MCF 10A (cell line): ENCODE measurements at places on chromosomes 3 and 15. TPM values are rescaled to one million over a fixed set of nuclear protein-coding genes. Genes with fewer than 3 reads are reported as not detected.

The PPM1M gene
- 10.4 and 14.0 TPM in 2 replicates for total RNA-seq

The SEMA3F gene
- total RNA-seq = 34.6 and 51.5 TPM in 2 replicates

The TMEM158 gene
- total RNA-seq = 1.4 and 1.9 TPM in 2 replicates

The PLCH1 gene
- total RNA-seq = 0.10 and 0.12 TPM in 2 replicates

The ZMYND10 gene
- 0.68 and 1.0 TPM in 2 replicates for total RNA-seq

The NME9 gene
- not detected in 2 replicates for total RNA-seq

The TGM5 gene
- 0.12 TPM in 1 of 2 replicates, not detected in the other for total RNA-seq

The CPNE9 gene
- total RNA-seq = not detected in 2 replicates

The EHD4 gene
- total RNA-seq = 24.2 and 27.1 TPM in 2 replicates

The LEKR1 gene
- 1.3 and 2.2 TPM in 2 replicates for total RNA-seq

The TEX55 gene
- total RNA-seq = not detected in 2 replicates

The PLSCR4 gene
- total RNA-seq = 2.5 and 4.4 TPM in 2 replicates

The HLTF gene
- 21.9 TPM in 2 replicates for total RNA-seq

The NPAP1 gene
- total RNA-seq = not detected in 2 replicates

The PROK2 gene
- total RNA-seq = not detected in 2 replicates

The KIF7 gene
- total RNA-seq = 2.7 and 3.1 TPM in 2 replicates

The PCOLCE2 gene
- 3.2 and 3.4 TPM in 2 replicates for total RNA-seq

The SYNM gene
- 0.12 TPM in 2 replicates for total RNA-seq

The GLT8D1 gene
- 42.2 and 48.1 TPM in 2 replicates for total RNA-seq

The RPL4 gene
- 5,336 and 5,631 TPM in 2 replicates for total RNA-seq

The MINAR1 gene
- 0.47 and 0.49 TPM in 2 replicates for total RNA-seq

The CPA3 gene
- total RNA-seq = not detected in 2 replicates

The GSK3B gene
- total RNA-seq = 71.5 and 73.6 TPM in 2 replicates

The TMOD3 gene
- total RNA-seq = 93.5 and 94.6 TPM in 2 replicates

The CRABP1 gene
- total RNA-seq = not detected in 2 replicates

The CYFIP1 gene
- 85.7 and 99.1 TPM in 2 replicates for total RNA-seq

The MUC4 gene
- total RNA-seq = not detected in 2 replicates

The ZNF774 gene
- 2.6 and 4.8 TPM in 2 replicates for total RNA-seq

The STOML1 gene
- 12.0 and 17.6 TPM in 2 replicates for total RNA-seq

The GOLGA6L1 gene
- not detected in 2 replicates for total RNA-seq

The DUOXA2 gene
- not detected in 2 replicates for total RNA-seq

The AADACL2 gene
- total RNA-seq = not detected in 2 replicates

The LRRC31 gene
- total RNA-seq = not detected in 2 replicates

The CLDN18 gene
- not detected in 2 replicates for total RNA-seq

The ELL3 gene
- total RNA-seq = 0.61 and 0.86 TPM in 2 replicates

The MEX3B gene
- 4.6 and 5.3 TPM in 2 replicates for total RNA-seq

The BTLA gene
- not detected in 2 replicates for total RNA-seq

The WDR73 gene
- 40.9 and 42.1 TPM in 2 replicates for total RNA-seq

The PPP4R2 gene
- 86.3 and 105 TPM in 2 replicates for total RNA-seq

The CATSPER2 gene
- total RNA-seq = 7.0 and 7.5 TPM in 2 replicates

The MNS1 gene
- total RNA-seq = 1.5 TPM in 2 replicates

The ARHGEF26 gene
- total RNA-seq = 0.29 and 0.63 TPM in 2 replicates

The PFKFB4 gene
- 3.4 and 4.6 TPM in 2 replicates for total RNA-seq

The ADGRG7 gene
- total RNA-seq = not detected in 2 replicates

The SLC9A9 gene
- total RNA-seq = 2.0 and 2.2 TPM in 2 replicates

The CSPG4 gene
- 0.05 and 0.21 TPM in 2 replicates for total RNA-seq

The TP63 gene
- total RNA-seq = 26.5 and 41.9 TPM in 2 replicates

The PCNP gene
- 229 and 292 TPM in 2 replicates for total RNA-seq

The CLDN1 gene
- 197 and 263 TPM in 2 replicates for total RNA-seq

The OR5H1 gene
- not detected in 2 replicates for total RNA-seq

The XCR1 gene
- not detected in 2 replicates for total RNA-seq

The PRSS50 gene
- not detected in 2 replicates for total RNA-seq

The RLBP1 gene
- total RNA-seq = not detected in 2 replicates

The GASK1A gene
- total RNA-seq = not detected in 2 replicates

The PRICKLE2 gene
- total RNA-seq = 9.6 and 11.4 TPM in 2 replicates

The NTRK3 gene
- not detected in 2 replicates for total RNA-seq

The XPC gene
- total RNA-seq = 73.3 and 83.6 TPM in 2 replicates

The CHST2 gene
- 2.3 and 2.6 TPM in 2 replicates for total RNA-seq
